ENCODE measurements at places on chromosomes 12 and 14.

GRCh38 chr14:76780875-76781647, 19.8 kb downstream of the VASH1 start:
- peak; percentile 14 for DNase-seq

- DNase-seq: no peak
Measured at GRCh38 chr14:95515596-95516552, 576 bp downstream of the SYNE3 start.

DNA sequence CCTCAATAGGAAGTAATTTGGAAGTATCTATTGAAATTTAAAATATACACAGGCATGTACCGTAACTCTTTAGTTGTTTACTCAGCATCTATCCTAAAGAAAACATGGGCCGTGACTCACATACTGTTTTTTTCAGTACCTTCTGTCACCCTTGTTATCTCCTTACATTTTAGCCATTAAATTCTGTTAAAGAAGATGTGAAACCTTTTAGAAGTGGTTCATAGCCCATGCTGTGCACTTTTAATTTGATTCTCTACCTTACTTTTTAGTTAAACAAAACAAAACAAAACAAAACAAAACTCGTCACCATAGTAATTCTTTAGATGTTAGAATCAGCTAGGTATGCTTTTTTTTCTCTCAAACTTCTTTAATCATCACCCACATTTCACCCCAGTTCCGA, 494.4 kb upstream of the RGS6 start:
- DNase-seq: no peak

DNA sequence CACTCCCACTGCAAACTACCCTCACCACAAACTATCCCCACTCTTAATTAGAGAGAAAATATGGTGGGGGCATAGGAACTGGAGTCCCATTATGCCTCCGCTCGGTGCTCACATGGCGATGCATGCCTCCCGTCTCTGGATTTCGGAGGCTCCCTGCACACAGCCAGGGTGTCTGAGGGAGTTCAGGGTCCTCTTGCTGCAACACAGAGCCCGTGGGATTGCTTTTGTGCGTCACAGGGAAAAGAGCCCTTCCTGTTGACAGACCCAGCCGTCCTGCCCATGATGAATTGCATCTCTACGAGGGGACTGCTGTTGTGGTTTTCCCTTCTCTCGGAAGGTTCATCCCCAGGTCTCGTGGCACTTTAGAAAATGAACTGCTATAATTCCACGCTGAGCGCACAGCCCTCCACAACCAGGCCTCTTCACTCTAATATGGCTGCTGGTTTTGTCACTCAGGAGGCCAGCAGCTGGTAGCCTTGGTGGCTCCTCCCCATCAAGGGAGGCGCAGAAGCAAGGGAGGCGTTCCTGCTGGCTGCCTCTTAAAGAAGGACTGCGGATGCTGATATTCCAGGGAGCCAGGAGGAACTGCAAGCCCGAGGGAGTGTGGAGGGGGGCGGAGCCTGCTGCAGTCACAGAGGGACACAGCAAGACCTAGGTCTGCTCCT, 158.0 kb downstream of the KCNA5 start:
- peak; percentile 78 for DNase-seq

GRCh38 chr12:19739195-19739776, 300.0 kb downstream of the AEBP2 start:
- DNase-seq: peak; percentile 63

All from A172 (cell line).